ENCODE measurements at places on chromosomes 11 and 22. TPM values are rescaled to one million over a fixed set of nuclear protein-coding genes. Genes with fewer than 3 reads are reported as not detected.

DNA sequence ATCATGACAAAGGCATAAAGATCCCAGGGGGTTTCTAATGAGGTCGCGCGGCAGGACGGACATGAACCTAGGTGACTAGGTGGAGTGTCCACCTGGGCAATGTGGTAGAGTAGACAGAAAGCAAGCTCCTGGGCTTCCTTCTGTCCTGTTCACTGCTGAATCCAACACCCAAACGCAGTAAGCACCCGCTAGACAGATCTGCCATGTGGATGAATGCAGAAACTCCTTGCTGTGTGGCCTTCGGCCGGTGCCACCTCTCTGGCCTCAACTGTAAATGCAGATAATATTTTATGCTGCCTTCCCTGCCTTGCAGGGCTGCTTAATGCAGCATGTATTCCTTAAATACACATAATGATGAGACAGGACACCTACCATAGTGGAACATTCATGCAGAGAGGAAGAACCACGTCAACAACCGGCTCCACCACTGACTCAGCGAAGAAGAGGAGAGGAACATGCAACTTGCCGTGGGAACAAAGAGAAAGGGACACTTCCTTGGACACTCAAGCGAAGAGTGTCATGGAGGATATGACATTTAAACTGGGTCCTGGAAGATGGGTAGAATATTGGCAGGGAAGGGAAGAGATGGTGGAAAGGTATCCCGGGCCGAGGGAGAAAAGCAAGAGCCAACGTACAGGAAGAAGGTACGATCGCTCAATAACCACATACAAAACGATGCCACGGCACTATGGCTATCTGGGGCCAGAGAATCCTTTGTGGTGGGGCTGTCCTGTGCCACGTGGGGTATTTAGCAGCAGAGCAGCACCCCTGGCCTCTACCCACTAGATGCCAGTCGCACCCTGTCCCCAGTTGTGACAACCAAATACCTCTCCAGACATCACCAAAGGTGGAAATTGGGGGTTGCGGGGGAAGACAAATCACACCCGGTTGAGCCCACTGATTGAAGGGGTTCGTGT is 30.8 kb downstream of the MYH9 start:
- DNase-seq, result no peak

Gene HORMAD2
- 0.50 TPM for total RNA-seq

Gene XBP1
- 298 TPM for total RNA-seq

Gene LGR4
- total RNA-seq, result 44.1 TPM

Gene DDTL
- total RNA-seq, result not detected

Gene DTX4
- total RNA-seq, result 19.8 TPM

GRCh38 chr22:36386351-36386899 is 1.3 kb downstream of the MYH9 start:
- DNase-seq, result peak; percentile 79

- DNase-seq, result no peak
Observed at GRCh38 chr11:93513772-93514171, 29.4 kb downstream of the SMCO4 start.

Measured in right lobe of liver (tissue), 6 donors.